ENCODE measurements at places on chromosomes 6 and 20. TPM values are rescaled to one million over a fixed set of nuclear protein-coding genes. Genes with fewer than 3 reads are reported as not detected.

KCNQ2 gene
- total RNA-seq, result not detected

BACH2 gene
- 25.3 TPM for total RNA-seq

MUCL3 gene
- 0.18 TPM for total RNA-seq

KIF25 gene
- 1.6 TPM for total RNA-seq

Measured in sciatic nerve (tissue), 2 donors.